ENCODE measurements at places on chromosomes 5 and 9.

DNA sequence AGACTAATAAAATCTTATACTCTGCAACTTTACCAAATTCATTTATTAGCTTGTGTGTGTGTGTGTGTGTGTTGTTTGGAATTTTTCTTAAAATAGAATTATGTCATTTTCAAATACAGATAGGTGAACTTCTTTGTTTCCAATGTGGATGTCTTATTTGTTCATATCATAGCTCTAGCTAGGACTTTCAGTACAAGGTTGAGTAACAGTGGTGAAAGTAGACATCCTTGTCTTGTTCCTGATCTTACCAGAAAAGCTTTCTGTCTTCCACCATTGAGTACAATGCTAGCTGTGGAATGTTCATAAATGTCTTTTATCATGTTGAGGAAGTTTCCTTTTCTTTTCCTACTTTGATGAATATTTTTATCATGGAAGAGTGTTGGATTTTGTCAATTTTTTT is 74.8 kb downstream of the CCDC192 start:
- DNase-seq = no peak

DNA sequence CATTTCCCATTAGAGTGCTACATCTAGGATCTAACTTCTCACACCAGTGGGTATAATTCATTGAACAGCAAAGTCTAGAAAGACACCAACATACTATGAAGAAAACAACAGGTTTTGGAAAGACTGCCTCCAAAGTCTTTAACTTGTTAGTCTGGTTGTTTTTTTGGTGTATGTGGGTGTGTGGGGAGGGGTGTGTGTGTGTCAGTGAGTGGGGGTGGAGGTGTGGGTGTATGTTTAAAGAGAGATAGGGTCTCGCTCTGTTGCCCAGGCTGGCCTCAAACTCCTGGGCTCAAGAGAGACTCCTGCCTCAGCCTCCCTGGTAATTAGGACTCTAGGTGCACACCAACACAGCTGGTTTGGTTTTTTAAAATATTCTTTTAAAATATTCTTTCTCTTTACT is 59.7 kb downstream of the AP3B1 start:
- no peak for DNase-seq

GRCh38 chr9:126417043-126417442 is 90.4 kb downstream of the MVB12B start:
- no peak for DNase-seq

DNA sequence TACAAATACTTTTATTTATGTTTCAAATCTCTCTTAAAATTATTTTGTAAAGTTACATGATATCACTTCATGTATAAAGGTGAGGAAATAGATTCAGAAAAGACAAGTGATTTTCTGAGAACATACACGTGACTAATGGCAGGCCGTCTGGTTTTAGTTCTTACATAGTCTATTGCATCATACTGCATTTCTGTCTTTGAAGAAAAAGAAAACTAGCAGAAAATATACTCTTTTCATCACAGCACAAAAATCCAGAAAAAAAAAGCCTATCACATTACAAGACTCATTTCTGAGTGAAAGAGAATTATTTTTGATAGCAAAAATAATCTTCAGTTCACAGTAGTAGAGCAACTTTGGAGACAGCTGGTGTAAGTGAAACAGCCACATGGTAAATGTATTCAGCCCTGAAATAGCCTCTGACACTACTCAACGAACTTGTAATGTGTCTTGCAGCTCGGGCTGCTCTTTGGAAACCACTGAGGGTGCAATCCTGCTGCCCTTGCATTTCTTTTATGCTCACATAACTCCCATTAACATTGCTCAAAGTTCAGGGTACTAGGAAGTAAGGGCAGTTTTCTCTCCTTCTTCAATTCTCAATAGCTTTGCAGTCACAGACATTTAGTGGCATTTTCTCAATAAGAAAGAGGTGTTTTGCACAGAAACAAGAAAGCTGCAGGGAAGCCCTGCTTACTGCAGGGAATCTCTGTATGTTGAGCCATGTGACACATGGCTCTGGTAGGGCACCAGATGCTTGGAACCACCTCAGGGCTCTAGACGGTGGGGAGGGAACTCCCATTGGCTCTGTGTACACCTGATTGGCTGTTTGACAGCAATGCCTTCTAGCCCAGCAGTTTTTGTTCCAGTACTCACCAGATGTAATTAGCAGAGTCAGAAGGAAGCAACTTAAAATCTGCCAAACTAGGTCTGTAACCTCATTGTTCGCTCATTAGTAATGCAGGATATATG is 845.3 kb upstream of the PTPRD start:
- no peak for DNase-seq

- DNase-seq = no peak
Measured at GRCh38 chr9:136903041-136903554, 16.8 kb downstream of the TRAF2 start.

GRCh38 chr5:149931992-149932436 is 12.6 kb downstream of the PDE6A start:
- DNase-seq = no peak

GRCh38 chr9:134585021-134585561 is 56.5 kb upstream of the COL5A1 start:
- DNase-seq = no peak

GRCh38 chr5:172144291-172144815 is 43.7 kb downstream of the STK10 start:
- peak; percentile 65 for DNase-seq

- DNase-seq = no peak
Measured at GRCh38 chr5:35195472-35195852, 34.8 kb downstream of the PRLR start.

GRCh38 chr5:34844106-34844505 is 5.1 kb downstream of the TTC23L start:
- DNase-seq = no peak

- DNase-seq = no peak
Measured at GRCh38 chr5:124139477-124139876, 607.0 kb downstream of the ZNF608 start.

DNA sequence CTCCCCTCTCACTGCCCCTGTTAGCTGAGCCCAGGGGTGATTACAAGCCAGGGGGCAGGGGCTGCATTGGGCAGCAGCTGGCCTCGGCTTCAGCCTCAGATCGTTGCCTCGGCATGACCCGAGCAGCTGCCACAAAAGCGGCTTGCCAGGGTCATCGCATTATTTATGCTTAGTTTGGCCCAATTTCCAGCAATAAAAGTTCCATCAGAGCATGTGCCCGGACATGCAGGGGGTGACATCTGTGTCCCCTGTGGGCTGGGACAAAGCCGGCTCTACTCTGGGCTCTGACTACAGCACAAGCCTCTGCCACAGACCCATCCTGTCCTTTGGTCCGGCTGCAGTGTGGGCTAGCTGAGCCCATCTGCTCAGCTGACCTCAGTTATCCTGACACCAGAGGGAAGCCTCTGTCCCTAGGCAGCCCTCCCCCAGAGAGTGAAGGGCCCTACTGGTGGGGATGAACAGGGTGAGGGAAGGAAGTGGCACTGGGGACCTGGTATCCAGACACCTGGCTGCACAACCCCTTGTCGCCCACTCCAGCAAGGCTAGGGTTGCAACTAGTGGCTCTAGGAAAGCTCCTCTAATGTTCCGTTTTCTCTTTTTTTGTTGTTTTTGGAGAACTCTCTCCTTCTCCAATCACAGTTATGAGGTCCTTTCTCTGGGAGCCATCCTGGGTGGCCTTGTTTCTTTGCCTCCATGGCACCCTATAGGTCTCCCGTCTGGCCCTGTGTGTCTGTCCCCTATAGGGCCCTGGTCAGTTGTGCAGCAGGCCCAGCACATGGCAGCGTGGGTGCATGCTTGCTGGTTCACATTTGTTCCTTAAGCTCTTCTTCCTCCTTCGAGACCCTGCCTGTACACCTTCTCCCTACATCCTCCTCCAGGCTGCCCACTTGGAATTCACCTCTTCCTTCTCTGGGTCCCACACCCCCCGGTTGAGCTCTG is 13.3 kb upstream of the GADD45G start:
- DNase-seq = no peak

DNA sequence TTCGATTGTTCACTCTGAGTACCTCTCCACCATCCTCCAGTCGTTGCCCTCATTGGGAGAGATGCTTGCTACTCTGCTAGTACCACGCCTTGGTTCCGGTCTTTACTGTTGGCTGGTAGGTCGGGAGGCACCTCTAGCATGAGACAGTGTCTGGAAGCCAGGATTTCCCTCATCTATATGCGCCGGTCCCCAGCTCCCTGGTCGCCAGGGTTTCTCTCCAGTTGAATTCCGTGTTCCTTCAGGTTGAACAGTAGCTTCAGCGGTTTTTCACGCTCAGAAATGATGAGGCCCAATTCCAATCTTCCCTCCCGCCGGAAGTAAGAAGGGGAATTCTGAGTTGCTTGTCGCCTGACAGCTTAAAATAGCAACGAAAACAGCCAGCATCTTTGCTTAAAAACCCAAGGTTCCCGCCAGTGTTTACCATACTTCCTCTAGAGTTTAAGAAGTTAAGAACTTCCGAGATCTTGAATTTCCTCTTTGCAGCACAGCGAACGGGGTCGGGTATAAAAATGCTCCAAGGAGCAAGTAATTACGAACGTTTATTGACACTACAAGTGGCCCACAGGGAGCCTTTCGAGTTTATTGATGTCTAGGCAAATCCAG is 1.3 kb upstream of the ST8SIA4 start:
- no peak for DNase-seq

DNA sequence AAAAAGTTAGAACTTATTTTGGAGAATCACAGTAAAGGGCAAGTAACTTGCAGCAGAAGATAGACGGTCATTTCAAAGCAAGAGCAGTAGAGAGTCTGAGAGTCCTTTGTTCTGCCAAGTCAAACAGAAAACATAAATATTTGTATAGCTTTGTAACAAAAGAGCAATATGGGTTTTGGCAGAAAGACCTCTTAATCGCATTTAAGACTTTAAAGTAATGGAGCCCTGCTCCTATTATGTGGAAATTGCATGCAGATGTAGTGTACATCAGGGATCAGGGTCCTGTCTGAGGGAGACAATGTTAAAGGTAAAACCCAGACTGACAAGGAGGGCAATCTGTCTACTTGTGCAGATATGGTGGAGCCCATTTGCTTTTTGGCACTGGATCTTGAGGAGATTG is 87.2 kb downstream of the PGM5 start:
- DNase-seq = no peak

- DNase-seq = peak; percentile 85
Measured at GRCh38 chr5:95822542-95823181, at the start of gene GLRX. GLRX (minus strand) TSS chr5:95822726; CDS start chr5:95822662, 64 bp downstream.

DNA sequence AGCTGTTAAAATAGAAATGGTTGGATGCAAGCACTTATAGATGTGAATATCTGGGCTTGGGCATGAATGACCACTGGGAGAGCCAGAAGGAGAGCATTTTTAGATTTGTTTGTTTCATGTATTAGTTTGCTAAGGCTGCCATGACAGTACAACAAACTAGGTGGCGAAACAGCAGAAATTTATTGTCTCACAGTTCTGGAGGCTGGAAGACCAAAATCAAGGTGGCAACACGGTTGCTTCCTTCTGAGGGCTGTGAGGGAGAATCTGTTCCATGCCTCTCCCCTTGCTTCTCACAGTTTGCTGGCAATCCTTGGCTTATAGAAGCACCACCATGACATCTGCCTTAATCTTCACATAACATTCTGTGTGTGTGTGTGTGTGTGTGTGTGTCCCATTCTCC is 20.2 kb upstream of the CDC23 start:
- no peak for DNase-seq

- DNase-seq = no peak
Measured at GRCh38 chr9:90219548-90220118, 423.0 kb downstream of the DIRAS2 start.

DNA sequence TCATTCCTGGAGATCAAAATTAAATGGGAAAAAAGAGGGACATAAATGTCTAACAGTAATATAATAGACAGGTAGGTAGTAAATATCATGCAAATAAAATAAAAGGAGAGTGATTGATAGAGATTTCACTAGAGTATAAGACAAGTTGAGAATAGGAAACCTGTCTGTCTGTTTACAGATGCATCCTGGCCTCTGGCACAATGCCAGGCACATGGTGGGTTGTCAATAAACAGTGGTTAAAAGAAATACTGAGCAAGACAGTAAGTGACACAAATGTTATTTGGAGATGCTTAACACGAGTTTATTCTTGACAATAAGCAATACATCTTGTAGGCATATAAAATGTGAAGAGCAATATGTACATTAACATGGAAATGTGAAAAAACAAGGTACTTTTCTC is 33.3 kb downstream of the RICTOR start:
- peak; percentile 74 for DNase-seq

DNA sequence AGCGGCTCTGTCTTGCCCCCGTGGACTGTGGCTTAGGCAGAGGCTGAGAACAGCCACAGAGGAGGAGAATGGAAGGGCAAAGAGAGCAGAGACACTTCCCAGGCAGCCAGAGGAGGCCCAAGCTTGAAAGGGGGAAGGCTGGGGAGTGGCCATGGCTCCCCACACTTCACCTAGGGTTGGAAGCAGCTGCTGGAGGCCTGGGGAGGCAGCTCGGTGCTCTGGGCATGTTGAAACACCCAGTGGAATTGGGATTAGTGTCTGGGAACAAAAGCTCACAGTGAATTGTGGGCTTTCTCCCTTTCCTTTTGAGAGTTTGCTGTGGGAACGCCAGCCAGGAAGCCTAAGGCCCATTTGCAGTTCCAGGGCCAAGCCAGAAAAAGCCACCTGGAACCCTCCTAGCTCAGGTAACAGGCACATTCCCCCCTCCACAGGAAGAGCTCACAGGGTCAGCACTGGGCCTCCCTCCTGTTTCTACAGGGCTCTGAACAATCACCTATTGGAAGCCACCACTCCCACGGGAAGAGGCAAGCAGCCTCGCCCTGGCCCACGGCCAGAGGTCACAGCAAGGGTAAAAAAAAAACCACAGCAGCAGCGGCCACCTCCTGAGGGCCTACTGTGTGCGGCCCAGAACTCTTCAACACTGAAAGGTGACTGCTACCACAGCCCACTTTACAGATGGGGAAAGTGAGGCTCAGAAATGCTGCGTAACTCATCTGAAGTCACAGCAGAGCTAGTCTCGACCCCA is 20.2 kb downstream of the EEIG1 start:
- DNase-seq = no peak

DNA sequence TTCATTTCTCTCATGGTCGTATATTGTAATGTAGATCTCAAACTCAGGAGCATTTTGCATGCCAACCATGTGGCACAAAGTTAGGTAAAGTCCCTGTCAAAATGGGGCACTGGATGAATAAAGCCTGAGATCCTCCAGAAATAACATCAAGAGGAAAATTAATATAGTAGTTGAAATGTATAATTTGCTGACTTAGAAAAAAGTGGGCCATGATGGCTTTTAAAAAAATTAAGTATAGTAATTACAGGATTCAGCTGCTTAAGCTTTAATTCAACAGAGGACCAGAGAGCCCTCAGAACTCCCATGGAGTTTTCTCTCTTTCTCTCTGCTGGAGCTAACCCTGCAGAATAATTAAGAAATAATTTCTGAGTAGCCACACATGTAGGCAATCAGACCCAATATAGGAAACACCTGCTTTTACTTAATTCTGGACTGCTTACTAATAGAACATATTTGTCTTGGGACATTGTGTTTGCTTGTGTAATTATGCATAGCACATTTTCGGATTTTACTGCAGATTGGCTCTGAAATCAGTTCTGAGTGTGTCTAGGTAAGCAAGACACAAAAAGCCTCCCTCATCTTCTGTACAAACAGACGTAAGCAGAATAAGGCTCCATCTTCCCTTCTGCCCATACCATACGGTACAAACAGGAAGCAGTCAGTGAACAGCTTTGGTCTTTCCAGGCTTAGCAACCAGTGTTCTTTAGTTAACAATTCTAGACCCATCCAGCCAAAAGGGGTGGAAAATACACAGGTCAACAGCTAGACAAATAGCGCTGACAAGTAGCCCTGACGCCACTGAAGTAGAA is 26.5 kb upstream of the PCSK1 start:
- DNase-seq = no peak

- DNase-seq = no peak
Measured at GRCh38 chr5:109192555-109193281, 217.1 kb downstream of the PJA2 start.

- DNase-seq = no peak
Measured at GRCh38 chr9:14170973-14171596, 142.9 kb downstream of the NFIB start.

GRCh38 chr5:166349046-166349445 is 1942.4 kb upstream of the WWC1 start:
- no peak for DNase-seq

Data from posterior vena cava (tissue), 2 donors.